A549 treated with ZK216348 at 1 μM for 4 hours (cell line): ENCODE measurements at places on chromosomes 7 and 10. TPM values are rescaled to one million over a fixed set of nuclear protein-coding genes. Genes with fewer than 3 reads are reported as not detected.

LRRD1 gene
- not detected in 5 replicates for total RNA-seq

HSPA12A gene
- total RNA-seq = 9.5 to 13.3 TPM (median 11.5 TPM) in 5 replicates

MRM2 gene
- total RNA-seq = 48.3 to 61.1 TPM (median 52.8 TPM) in 5 replicates

NPC1L1 gene
- total RNA-seq = 0.06 to 0.14 TPM (median 0.08 TPM) in 5 replicates

GPER1 gene
- total RNA-seq = 0.39 to 0.95 TPM (median 0.86 TPM) in 5 replicates

UNCX gene
- 0.21 TPM in 1 of 5 replicates, not detected in the others for total RNA-seq

MAGI2 gene
- 0.31 to 0.60 TPM (median 0.48 TPM) in 5 replicates for total RNA-seq

VPS50 gene
- total RNA-seq = 5.3 to 7.4 TPM (median 6.7 TPM) in 5 replicates

HGF gene
- total RNA-seq = not detected in 5 replicates

GPR37 gene
- 0.45 to 0.89 TPM (median 0.64 TPM) in 5 replicates for total RNA-seq

C7orf57 gene
- 0.20 to 0.67 TPM (median 0.31 TPM) in 5 replicates for total RNA-seq

PSMC2 gene
- 146 to 188 TPM (median 152 TPM) in 5 replicates for total RNA-seq

PRF1 gene
- total RNA-seq = not detected in 5 replicates

GET4 gene
- 28.5 to 65.0 TPM (median 60.6 TPM) in 5 replicates for total RNA-seq

SP8 gene
- not detected in 5 replicates for total RNA-seq

ADAMTS14 gene
- 0.05 to 0.14 TPM (median 0.07 TPM) in 4 of 5 replicates, not detected in the other for total RNA-seq

HABP2 gene
- total RNA-seq = 0.07 to 0.12 TPM (median 0.09 TPM) in 4 of 5 replicates, not detected in the other

CARD11 gene
- 1.2 to 2.5 TPM (median 1.6 TPM) in 5 replicates for total RNA-seq

ATOH7 gene
- 0.18 to 0.31 TPM (median 0.22 TPM) in 5 replicates for total RNA-seq

FKBP6 gene
- not detected in 5 replicates for total RNA-seq

TYW1B gene
- 2.4 to 3.0 TPM (median 2.6 TPM) in 5 replicates for total RNA-seq

NPY4R2 gene
- 11.9 to 38.3 TPM (median 28.0 TPM) in 5 replicates for total RNA-seq

CCDC172 gene
- not detected in 5 replicates for total RNA-seq

OPN1SW gene
- not detected in 5 replicates for total RNA-seq

JCAD gene
- 9.8 to 12.4 TPM (median 10.2 TPM) in 5 replicates for total RNA-seq

ZRANB1 gene
- 6.4 to 10.2 TPM (median 9.5 TPM) in 5 replicates for total RNA-seq

LRRC18 gene
- total RNA-seq = not detected in 5 replicates

MPLKIP gene
- 30.8 to 38.8 TPM (median 38.4 TPM) in 5 replicates for total RNA-seq

DLD gene
- total RNA-seq = 77.6 to 101 TPM (median 86.4 TPM) in 5 replicates

DGKB gene
- total RNA-seq = not detected in 5 replicates

NEBL gene
- total RNA-seq = 3.9 to 8.9 TPM (median 7.8 TPM) in 5 replicates

NSUN6 gene
- 3.6 to 5.1 TPM (median 4.0 TPM) in 5 replicates for total RNA-seq

PHF14 gene
- 18.5 to 22.9 TPM (median 22.0 TPM) in 5 replicates for total RNA-seq

CPN1 gene
- total RNA-seq = 0.16 to 0.28 TPM (median 0.22 TPM) in 4 of 5 replicates, not detected in the other

MEOX2 gene
- not detected in 5 replicates for total RNA-seq

SFMBT2 gene
- total RNA-seq = 6.2 to 9.9 TPM (median 9.0 TPM) in 5 replicates

PTPRN2 gene
- total RNA-seq = 0.33 to 1.5 TPM (median 0.86 TPM) in 5 replicates

ANXA8L1 gene
- total RNA-seq = 98.4 to 133 TPM (median 107 TPM) in 5 replicates

GLI3 gene
- 0.09 to 0.47 TPM (median 0.27 TPM) in 5 replicates for total RNA-seq

SNX10 gene
- 2.2 to 4.6 TPM (median 4.2 TPM) in 5 replicates for total RNA-seq

SKIDA1 gene
- 1.1 to 1.6 TPM (median 1.3 TPM) in 5 replicates for total RNA-seq
